ENCODE measurements at places on chromosomes 2 and 18.

GRCh38 chr2:105887256-105887655, 142.5 kb downstream of the NCK2 start:
- no peak for DNase-seq

DNA sequence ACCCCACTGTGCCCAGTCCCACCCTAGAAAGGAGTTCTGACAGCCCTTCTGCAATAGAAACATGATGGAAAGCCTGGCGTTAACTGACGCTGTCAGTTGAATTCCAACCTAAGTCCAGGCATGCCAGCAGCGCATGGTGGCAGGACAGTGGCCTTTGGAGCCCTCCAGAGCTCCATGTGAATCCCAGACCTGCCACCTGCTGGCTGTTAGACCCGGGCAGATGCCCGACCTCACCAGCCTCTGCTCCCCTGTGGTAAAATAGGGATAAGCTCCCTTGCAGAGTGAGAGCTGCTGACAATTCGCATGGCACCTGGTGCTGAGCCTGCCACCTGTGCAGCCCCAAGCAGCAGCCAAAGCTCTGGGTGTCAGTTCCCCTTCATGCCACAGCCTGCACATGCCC, 138.6 kb downstream of the LOXHD1 start:
- DNase-seq = no peak

GRCh38 chr2:11480406-11480805, 14.4 kb upstream of the E2F6 start:
- DNase-seq = no peak

- DNase-seq = no peak
These were observed 84.5 kb upstream of the NFU1 start for GRCh38 chr2:69521747-69522146.

DNA sequence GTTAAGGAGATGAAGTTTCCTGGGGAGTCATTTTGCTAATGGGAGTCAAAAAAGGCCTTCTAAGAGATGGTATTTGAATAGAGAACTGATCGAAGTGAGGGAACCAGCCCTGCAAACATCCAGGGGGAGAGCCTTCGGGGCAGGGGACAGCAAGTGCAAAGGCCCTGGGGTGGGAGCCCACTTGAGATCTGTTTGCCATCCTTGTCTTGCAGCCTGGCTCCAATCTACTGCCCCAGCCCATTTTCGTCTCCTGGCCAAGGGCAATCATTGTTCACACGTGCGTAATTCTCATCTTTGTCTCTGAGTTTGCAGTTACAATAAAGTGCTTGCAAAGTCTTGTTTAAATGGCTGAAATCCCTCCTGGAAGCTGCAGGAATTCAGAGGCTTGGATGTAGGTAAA, 43.1 kb upstream of the AFF3 start:
- DNase-seq = no peak

DNA sequence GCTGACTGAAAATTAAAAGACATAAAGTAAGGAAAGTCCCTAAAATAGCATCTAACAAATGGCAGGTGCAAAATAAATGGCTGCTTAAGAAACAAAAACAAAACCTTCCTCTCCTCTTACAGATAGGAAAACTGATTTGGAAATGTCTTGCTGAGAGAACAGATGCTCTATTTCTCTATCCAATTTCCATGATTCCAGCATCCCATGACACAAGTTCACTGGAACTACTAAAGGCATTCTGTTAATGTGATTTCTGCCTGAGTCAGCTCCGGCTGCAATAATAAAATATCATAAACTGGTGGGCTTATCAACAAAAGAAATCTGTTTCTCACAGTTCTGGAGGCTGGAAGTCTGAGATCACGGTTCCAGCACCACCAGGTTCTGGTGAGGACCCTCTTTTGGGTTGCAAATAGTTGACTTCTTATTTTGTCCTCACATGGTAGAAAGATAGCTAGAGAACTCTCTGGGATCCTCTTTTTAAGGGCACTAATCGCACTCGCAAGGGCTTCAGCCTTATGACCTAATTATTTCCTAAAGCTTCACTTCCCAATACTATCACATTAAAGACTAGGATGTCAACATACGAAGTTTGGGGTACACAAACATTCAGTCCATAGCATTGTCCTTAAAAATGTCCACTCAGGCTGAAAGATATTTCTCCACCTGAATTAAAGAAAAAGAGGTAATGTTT, 78.2 kb upstream of the GALNT3 start:
- DNase-seq = no peak

- DNase-seq = no peak
These were observed 70.7 kb downstream of the MYCN start for GRCh38 chr2:16010951-16011620.

- DNase-seq = no peak
These were observed 34.4 kb downstream of the LHCGR start for GRCh38 chr2:48721158-48721557.

DNA sequence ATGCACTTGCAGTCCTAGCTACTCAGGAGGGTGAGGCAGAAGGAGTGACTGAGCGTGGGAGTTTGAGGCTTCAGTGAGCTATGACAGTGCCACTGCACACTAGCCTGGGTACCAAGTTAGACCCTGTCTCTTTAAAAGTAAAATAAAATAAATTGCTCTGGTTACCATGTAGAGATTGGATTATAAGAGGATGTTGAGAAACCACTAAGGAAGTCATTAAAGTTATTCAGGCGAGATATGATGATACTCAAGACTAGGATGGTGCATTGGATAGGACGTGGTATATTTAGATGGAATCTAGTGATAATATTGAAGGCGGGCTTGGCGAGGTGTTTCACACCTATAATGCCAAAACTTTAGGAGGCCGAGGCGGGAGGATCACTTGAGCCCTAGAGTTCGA, 50.6 kb downstream of the BMPR2 start:
- DNase-seq = no peak

DNA sequence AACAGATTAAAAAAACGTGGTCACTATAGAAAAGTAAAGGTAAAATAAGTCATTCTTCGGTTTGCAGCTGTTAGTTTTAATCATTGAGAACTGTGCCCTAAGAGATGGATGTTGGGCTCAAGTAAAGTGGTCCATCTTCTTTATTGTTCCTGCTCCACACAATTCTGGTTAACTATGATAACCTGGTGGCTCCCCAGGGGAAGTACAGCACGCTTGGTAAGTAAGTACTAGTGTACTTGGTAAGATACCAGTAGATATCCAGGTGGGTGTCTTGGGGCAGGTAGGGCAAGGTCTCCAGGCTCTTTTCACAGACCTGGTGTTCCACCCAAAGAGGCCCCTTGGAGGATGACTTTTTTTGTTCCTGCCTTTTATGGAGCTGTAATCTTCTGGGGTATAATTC, 31.6 kb upstream of the DLX2 start:
- no peak for DNase-seq

DNA sequence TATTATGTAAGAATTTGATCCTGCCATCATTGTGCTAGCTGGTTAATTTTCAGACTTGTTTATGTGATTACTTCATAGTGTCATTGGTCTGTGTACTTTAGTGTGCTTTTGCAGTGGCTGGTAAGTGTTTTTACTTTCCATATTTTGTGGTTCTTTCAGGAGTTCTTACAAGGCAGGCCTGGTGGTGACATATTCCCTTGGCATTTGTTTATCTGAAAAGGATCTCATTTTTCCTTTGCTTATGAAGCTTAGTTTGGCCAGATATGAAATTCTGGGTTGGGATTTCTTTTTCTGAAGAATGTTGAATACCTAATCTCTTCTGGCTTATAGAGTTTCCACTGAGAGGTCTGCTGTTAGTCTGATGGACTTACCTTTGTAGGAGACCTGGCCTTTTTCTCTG, 72.8 kb upstream of the MC4R start:
- DNase-seq = no peak

DNA sequence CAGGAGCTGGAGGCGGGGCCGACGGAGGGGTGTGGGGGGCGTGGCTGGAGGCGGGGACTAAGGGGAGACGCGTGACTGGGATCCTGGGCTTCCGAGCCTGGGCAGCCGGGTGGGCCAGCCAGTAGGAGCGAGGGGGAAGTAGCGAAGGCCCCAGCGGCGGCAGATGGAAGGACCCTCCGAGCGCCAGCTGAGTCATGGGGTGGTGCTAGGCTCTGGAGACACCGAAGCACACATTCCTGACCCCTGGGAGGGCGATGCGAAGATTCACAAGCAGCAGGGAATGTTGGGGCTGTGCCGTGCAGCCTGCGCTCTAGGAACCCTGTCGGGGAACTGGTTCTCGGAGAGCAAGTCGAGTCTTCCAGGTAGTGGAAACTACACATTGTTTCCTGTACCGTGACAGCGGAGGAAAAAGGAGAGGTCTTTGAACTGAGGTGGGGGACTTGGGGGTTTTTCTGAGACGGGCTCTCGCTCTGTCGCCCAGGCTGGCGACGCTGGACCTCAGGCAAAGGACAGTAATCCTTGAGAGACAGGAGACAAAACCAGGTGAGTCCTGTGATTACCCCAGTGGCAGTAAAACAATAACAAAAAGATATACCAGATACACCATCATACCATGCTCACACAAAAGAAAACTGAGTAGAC, 650 bp upstream of the AFG3L2 start:
- DNase-seq = no peak

GRCh38 chr2:30747206-30747605, 60.0 kb downstream of the CAPN13 start:
- DNase-seq = no peak

DNA sequence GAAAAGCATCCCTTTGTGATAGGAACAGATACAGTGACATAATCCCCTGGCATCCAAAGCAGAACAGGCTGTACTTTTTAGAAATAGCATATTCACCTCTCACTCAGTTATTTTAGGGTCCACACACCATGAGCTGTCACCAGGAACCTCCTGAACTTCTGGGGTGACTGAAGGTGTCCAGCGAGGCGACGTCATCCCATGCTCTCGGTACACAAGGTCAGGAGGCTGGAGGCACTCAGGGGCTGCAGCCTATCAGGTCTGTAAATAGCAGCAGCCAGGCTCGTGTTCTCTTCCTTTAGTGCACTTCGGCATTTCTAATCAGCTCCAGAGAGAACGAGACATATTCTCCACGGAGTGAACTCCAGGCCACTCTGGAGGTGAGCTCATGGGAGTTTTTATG, 98.3 kb downstream of the GATA6 start:
- no peak for DNase-seq

DNA sequence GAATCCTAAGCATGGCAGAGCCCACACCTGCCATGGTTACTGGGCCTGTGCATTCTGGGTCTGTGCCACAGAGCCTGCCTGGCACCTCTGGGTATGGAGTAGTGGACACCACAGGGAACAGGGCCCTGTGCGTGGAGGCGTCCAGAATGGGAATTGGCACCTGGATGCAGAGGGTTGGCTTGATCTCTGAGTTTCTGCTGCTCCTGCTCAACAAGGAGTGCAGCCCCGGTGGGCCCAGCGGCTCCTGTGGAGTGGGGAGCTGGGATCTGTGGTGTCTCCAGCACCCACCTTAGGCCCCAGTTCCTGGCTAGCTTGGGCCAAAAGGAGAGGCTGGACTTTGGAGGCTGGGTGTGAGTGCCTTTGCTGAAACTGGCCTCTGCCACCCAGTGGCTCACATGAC, 7.9 kb upstream of the ANKRD62 start:
- DNase-seq = no peak

- no peak for DNase-seq
These were observed 72.4 kb downstream of the TGOLN2 start for GRCh38 chr2:85255456-85255812.

DNA sequence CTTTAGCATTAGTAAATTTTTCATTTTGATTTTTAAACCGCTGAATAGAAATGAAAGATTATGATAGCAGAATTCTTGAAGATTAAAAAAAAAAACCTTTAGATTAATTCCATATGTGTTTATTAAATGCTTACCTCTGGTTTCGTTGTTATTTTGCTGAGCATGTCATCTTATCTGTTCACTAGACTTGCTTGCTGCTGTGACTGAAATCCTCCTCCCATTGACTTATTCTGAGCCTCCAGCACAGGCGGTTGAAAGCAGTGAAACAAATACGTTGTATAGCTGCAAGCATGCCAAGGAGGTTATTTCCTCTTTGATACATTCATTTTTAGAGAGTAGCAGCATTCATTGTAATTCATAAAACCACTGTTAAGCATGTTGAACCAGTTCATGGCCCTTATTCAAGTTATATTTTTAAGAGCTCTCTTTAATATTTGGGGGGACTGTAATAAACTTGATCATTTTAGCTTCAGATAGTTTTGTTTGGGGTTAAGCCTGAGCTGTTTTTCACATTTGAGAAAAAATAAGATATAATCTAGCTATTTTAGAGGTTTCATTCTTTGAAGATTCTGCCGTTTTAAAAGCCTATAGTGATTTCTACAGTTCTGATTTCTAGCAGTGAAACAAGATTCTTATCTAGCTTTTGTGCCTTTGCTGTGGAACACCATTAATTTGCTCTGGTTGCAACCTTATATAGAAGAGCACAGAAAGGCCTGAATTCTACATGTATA, at the start of gene HTR2B:
HTR2B (minus strand) TSS at position 205 of the 731 bp plus-strand sequence. CDS start 1,278 bp downstream, outside the sequence.
- DNase-seq = no peak

DNA sequence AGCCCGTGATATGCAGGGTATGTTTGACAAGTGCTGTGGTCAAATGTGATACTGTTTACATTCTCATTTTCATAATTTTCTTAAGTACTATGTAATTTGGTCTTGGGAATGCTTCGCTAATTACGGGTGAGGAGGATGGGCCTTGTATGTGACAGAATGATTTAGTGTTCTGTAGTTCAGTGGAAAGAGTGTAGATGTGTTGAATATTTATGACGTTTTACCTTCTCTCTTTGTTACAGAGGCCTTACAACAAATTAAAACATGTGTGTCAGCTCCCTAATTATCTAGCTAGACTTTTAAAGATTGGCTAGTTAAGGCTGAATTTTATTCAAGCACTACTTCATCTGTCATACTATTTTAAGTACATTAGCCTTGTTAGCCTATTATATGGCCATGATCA, 10.6 kb upstream of the CHRNA1 start:
- DNase-seq = no peak

- DNase-seq = no peak
These were observed 27.4 kb downstream of the PRKCE start for GRCh38 chr2:45678791-45679348.

- no peak for DNase-seq
These were observed 483.0 kb downstream of the CCDC85A start for GRCh38 chr2:56666777-56667176.

DNA sequence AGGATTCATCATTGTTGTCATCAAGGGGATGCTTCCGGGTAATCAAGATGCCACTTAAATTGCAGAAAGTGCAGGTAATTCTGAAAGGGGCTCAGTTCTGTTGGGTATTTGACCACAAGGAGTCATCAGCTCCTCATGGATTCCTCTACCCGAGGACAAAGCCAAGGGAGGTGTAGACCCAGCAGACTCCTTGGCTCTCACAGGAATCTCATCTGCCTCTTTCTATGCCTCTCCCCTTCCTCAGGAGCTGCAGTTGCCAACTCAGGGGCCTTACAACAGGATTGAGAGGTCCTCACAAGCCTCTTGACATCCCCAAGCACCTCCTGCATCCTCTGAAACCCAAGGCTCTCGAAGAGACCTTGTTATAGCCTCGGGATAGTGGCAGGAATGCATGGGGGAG, 44.0 kb downstream of the ITGB6 start:
- no peak for DNase-seq

- DNase-seq = no peak
These were observed 22.4 kb downstream of the ZNF532 start for GRCh38 chr18:58886864-58887612.

DNA sequence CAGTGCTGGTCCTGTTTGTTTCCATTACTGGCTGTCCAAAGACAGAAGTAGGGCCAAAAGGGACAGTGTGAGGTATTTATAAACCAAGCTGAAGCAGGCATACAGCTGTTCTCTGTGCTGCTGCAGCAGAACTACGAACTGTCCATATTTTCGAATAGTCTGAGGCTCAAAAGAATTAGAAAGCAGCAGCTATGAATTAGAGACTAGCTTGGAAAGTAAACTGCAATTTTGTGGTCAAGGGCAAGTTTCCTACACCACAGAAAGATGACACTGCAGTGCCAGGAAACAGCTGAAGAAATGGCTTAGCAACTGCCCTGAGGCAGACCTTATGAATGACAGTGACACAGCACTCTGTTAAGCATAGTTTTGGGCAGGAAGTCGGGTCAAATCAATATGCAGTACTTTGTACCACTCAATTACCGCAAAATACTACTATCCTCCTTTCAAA, 125.3 kb downstream of the TMEM131 start:
- DNase-seq = peak; percentile 73

Measured in urothelium cell line (cell line).